CD8-positive, alpha-beta memory T cell (primary cell): ENCODE measurements at places on chromosomes 2 and 18.

GRCh38 chr18:46768166-46768921 lies 11.5 kb upstream of the ST8SIA5 start:
- DNase-seq = no peak
- H3K27me3 ChIP-seq = peaks cover 6% of the 10 kb centered on the region
- no peaks in the 10 kb centered on the region for H3K36me3 ChIP-seq
- no peaks in the 10 kb centered on the region for H3K4me1 ChIP-seq

DNA sequence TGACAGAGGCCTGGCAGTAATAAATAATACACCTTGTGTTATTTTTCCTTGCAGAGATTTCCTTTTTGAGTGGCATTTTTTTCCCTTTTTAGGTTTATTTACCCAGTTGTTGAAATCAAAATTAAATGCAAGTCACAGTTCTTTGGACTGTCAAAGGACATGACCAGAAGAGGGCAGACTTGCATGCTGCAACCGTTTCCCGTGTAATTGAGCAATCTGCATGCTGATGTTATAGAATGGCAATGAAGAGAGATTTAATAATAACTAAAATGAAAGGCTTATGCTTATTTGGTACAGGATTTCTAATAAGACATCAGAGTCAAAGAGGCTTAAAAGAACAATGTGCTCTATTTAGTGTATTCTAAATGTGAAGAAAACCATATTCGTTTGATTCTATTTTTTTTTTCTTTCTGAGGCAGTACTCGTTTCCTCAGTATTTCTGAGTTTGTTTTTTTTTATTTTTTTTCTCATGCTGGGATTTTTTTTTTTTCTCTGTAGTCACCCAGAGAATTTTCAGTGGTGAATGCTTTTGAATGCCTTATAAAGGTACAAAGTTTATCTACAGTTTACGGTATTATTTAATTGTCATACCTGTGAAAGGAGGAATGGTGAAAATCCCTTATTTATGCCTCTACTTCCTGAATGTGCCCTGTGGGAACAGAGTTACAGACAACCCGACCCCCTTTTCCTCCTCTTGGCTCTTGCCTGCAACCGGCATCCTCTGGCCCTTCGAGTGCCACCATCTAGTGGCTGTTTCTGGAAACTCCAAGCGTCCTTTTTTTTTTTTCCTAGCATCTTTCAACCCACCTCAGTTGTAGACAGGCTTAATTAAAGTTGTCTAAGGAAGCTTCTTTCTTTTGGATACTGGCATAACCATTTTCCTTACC lies 368.5 kb downstream of the LRRTM1 start:
- no peaks in the 10 kb centered on the region for H3K4me1 ChIP-seq
- no peak overlapping the region for H3K27ac ChIP-seq
- DNase-seq = no peak
- no peaks in the 10 kb centered on the region for H3K36me3 ChIP-seq
- no peak overlapping the region for H3K4me3 ChIP-seq

- H3K27me3 ChIP-seq = no peaks in the 10 kb centered on the region
- peaks cover 22% of the 10 kb centered on the region for H3K36me3 ChIP-seq
- peaks cover 56% of the 10 kb centered on the region for H3K4me1 ChIP-seq
- peak overlapping the region; percentile 6 for H3K4me3 ChIP-seq
Measured at GRCh38 chr2:223959688-223960087, 2.4 kb downstream of the MRPL44 start.

DNA sequence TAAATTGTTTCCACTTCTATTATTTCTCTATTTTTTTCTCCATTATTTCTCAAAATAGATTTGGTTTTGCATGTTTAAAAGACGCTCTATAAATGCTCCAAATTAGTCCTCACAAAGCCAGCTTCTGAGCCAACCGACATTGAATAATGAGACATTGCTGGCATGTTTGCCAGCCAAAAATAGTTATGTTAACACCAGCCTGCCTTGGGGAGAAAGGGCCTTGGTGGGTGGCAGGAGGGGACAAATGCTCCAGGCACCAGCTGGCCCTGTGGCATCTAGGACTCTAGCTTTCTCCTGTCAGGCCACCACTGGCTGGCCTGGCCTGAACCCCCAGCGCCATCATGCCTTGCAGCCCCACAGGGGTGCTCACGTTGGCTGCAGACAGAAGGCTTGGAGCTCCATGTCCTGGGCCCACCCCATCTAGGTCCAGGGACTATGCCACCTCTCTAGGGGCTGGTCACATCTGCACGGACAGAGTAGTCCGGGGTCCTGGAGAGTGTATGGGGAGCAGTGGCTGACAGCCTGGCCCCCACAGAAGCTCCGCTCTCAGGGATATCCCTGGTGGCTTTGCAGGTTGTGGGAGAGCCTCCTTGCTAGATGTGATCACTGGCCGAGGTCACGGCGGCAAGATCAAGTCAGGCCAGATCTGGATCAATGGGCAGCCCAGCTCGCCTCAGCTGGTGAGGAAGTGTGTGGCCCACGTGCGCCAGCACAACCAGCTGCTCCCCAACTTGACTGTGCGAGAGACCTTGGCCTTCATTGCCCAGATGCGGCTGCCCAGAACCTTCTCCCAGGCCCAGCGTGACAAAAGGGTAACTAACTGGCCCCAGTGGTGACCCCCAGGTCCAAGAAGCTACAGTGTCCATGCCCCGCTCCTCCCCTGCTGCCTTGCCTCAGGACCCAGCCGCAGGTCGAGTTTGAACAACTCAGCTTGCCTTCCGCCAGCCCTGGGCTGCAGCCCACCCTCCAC lies 12.5 kb downstream of the ABCG8 start:
- H3K4me3 ChIP-seq = no peak overlapping the region
- no peaks in the 10 kb centered on the region for H3K36me3 ChIP-seq
- no peaks in the 10 kb centered on the region for H3K27me3 ChIP-seq
- no peaks in the 10 kb centered on the region for H3K4me1 ChIP-seq
- no peak for DNase-seq
